Urothelium cell line (cell line): ENCODE measurements at places on chromosomes 12 and 14.

- no peak for DNase-seq
Observed at GRCh38 chr14:55698051-55698450, 118.0 kb downstream of the KTN1 start.

DNA sequence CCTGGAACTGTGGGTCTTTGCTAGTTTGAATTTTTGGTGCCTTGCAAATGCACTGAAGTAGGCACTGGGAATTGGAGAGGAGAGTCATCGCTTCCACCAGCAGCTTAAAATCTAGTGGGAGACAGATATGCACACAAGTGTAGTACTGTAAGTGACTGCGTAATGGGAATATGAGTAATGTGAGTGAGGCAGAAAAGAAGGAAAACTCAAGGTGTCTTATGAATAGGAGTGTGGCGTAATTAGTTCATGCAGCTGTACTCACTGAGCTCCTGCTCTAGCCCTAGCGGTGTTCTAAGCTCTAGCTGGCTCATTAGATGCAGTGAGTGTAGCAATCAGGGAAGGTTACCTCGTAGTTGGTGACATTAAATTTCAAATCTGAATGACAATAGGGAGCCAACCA, 2.8 kb downstream of the TCP11L2 start:
- no peak for DNase-seq

DNA sequence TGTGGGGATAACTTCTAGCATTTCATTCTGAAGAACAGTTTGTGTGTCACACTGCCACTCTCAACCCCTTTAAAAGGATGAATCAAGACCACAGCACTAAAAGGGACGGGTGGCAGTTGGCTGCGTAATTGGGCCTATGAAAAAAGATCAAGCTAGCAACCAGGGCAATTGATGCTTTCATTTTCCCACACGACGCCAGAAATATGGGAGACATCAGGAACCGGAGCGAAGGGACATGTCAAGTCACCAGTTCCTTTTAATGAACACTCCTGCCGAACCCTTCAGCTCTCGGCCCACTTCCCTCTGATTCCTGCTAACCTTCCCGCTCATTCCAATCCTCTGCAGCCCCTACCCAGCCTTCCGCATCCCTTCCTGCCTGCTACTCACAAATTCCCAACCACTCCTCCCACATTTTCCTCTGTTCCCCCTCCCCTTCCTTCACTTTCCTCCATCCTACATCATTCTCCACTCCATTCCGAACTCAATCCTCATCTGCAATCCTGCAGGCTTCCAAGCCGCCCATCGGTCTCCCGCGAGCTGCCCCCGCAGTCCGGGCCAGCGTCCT, 753 bp downstream of the CSRNP2 start:
- DNase-seq, result peak; percentile 44

DNA sequence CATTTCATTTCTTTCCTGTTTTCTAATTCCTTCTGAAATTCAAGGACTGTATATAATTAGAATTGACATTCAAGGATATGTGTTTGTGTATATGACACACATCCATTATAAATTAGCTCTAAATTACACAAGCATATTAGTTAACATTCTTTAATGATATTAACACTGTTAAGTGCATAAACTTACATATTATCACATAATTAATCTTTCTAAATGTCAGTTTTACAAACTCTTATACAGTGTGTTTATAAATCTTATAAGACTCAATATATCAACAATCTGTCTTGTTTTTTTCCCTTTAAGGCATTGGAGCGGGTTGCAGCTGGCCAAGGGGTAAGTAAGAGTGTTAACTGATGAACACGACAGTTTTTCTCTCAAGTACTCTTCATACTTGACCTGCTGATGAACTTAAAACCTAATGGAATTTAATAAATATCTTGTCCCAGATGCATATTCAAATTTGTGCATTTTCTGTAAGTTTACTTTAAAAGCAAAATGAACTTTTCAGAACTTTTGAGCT, 76.1 kb downstream of the METTL25 start:
- no peak for DNase-seq

GRCh38 chr12:90216815-90217214, 508.2 kb upstream of the ATP2B1 start:
- peak; percentile 18 for DNase-seq

DNA sequence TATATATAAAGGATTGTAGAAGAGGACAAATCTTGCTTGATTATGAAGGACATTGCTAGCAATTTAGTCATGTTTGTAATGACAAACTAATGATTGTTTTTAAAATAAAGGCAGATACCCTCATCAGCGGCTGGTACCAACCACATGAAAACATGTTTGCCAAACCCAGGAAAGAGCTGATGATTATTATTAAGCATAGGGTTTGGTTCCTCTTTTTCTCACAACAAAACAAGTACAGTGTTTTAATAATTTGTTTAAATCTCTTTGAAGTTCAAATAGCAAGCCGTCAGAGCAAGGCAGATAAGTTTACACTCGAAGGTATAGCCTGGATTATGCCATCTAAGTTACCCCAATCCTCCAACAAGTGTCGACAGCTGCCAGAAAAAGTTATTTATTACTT, 5.3 kb upstream of the SINHCAF start:
- DNase-seq, result no peak

DNA sequence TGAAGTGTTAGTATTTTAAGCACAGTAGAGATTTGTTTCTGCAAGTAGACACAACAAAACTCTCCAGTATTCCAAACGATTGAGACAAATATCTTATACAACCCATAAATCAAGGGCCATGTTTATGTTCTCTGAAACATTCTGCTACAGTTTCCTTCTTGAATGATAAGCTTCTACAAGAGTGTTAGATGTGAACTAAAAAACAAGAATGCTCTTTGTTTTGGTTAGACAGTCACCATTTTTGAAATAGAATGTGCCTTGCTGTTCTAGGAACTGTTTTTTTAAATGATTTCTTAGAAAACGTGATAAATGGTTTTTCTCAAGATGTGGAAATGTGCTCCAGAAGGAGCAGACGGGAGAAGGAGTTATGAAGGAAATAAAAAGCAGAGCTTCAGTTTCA, 1656.3 kb upstream of the FLRT2 start:
- DNase-seq, result no peak

GRCh38 chr14:101851736-101852405, 90.4 kb downstream of the PPP2R5C start:
- no peak for DNase-seq

- DNase-seq, result no peak
Observed at GRCh38 chr12:123854918-123855317, 92.8 kb downstream of the DNAH10 start.

- DNase-seq, result no peak
Observed at GRCh38 chr14:101774006-101774795, 12.7 kb downstream of the PPP2R5C start.

GRCh38 chr14:34050606-34051005, 99.7 kb upstream of the EGLN3 start:
- DNase-seq, result no peak

DNA sequence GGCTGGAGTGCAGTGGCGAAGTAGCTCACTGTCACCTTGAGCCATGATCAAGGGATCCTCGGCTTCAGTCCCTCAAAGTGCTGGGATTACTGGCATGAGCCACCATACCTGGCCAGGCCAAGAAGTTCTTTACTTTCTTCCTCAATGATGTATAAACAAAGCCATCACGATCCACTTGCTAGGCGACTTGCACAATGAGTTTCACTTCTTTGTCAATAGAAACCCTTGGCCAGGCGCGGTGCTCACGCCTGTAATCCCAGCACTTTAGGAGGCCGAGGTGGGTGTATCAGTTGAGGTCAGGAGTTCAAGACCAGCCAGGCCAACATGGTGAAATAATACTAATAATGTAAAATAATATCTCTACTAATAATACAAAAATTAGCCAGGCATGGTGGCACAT, 14.4 kb upstream of the SPSB2 start:
- DNase-seq, result no peak

DNA sequence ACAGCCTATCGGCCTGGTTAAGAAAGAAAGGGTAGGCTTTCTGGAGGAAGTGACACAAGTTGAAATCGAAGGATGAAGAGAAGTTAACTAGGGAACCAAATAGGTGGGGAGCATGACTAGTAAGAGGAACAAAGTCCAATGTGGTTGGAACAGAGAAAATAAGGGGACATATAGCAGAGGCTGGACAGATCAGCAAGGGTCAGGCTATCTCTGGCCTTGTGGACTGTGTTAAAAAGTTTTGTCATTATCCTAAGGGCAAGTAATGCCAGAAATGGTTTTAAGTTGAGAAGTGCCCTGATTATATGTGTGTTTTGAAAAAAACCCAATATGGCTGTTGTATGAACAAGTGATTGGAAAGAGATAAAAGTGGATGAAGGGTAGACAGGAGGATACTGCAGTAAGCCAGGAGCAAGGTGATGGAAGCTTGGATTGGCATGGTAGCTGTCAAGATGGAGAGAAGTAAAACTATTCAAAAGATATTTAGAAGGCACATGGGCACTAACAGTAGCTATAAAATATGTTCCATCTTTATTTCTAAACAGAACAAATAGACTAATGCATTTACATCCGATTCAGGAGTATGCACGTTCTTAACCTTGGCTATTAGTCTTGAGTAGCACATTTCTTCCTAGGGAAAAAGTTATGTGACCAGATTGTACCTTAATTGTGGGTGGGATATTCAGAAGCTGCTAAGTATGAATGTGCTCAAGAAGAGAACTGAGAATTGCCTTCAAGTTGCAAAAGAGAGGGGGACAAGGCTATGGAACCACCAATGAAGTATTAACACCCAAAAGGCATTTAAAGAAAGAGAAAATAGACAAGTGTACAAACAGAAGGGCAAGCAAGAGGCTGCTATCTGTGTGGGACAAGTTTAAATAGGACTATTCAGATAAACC, 46.8 kb upstream of the OR5AU1 start:
- no peak for DNase-seq

GRCh38 chr12:59559696-59560095, 36.1 kb upstream of the SLC16A7 start:
- no peak for DNase-seq

- DNase-seq, result no peak
Observed at GRCh38 chr12:72031066-72031465, 92.4 kb downstream of the TPH2 start.

- DNase-seq, result no peak
Observed at GRCh38 chr14:64943556-64943955, 1.0 kb upstream of the GPX2 start.

DNA sequence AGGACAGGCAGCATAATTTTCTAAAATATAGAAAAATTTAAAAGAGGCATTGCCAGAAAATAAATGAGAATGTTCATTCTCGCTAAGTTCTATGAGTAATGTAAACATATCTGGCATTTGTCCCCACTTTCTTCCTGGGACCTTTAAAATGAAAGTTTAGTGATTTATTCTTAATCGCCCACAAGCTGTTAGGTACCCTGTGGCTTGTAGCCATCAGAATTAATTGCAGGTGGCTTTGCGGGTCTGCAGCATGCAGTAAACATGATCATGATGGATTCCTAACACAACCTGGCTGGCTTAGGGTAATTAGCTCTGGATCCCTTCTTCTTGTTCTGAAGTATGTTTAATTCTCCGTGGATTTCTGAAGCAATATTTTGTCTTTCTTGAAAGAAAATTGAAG, 103.5 kb upstream of the FRMD6 start:
- DNase-seq, result no peak

DNA sequence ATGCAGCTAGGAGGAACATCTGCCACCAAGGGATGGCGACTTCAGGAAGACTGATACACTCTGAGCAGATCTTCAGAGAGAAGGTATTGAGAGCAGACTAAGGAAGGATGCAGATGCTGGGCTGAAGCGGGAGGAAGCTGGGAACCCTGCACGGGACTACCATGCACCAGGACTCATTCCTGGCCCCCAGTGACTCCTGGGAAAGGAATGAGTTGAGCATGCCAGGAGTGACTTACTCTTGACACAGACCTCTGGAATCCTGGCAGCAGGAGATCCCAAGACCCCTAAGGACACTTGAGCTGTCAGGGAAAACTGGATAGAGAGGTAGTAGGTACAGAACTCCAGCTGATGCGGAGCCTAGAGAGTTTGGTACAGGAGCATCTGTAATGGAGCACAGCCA, 336.1 kb downstream of the RPS29 start:
- peak; percentile 57 for DNase-seq

DNA sequence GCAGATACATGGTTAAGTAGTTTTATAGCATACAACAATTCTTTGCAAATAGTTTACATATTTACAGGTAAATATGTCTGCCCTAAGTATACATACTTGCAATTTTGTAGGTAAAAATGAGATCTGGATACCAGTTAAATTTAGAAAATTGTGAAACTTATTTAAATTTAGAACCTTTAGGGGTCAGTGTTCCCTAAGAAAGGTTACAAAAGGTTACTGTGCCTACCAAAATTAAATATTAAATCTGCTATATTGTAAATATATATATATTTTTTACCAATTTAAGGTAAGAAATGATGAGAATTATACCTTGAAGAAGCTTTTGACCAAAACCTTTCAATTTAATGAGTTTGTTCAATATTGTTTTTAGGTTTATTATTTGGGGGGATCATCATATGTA, 54.0 kb downstream of the MIPOL1 start:
- no peak for DNase-seq

GRCh38 chr14:85881935-85882334, 352.0 kb downstream of the FLRT2 start:
- no peak for DNase-seq

GRCh38 chr14:46487582-46488350, 163.8 kb downstream of the RPL10L start:
- DNase-seq, result no peak

- no peak for DNase-seq
Observed at GRCh38 chr12:25524366-25524765, 28.7 kb downstream of the LMNTD1 start.

DNA sequence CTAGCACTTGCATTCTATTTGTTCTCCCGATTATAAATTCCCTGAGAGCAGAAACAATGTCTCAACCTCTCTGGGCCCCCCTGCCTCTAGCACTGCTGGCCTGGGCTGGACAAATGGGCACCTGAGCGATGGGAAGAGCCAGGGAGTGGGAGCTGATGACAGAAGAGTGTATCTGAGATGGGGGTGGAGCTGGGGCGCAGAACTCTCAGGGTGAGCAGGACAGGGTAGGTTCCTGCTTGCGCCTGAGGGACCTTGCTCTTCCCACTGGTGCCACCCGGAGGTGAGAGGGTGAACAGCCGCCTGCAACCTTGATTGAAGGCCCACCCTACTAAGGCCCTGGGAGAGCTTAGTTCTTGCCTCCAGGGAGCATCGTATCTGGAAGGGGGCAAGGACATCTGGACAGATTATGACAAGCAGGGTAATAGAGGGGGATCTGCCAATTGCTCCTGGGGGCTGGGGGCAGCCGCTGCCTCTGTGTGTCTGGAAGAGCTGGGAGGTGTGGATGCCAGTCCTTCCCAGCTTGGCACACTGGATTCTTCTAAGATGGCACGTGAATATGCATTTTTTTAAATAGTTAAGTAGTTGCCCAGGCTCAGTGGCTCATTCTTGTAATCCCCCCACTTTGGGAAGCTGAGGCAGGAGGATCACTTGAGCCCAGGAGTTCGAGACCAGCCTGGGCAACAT, 43.0 kb upstream of the TSPAN9 start:
- peak; percentile 79 for DNase-seq

GRCh38 chr12:67422081-67422480, 152.9 kb downstream of the CAND1 start:
- no peak for DNase-seq

DNA sequence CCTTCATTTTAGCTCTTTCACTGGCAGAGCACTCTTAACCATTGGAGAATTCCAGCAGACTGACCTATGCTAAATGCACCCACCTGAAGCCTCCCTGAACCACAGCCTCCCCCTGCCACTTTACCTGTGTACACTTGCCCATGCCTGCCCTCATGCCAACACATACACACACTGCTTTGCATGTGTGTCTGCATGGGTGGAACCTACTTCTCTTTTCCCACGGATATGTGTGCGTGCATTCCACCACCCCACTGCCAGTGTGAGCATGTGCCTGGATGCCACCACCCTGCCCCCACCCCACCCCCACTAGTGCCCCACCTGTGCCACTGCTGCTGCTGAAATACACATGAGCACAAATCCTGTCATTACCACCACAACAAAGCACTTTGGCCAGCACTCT, 49.5 kb upstream of the EEA1 start:
- no peak for DNase-seq
